ENCODE measurements at places on chromosomes 12 and 14.

GRCh38 chr12:7609495-7609894 is 56.2 kb downstream of the APOBEC1 start:
- peak; percentile 5 for DNase-seq

DNA sequence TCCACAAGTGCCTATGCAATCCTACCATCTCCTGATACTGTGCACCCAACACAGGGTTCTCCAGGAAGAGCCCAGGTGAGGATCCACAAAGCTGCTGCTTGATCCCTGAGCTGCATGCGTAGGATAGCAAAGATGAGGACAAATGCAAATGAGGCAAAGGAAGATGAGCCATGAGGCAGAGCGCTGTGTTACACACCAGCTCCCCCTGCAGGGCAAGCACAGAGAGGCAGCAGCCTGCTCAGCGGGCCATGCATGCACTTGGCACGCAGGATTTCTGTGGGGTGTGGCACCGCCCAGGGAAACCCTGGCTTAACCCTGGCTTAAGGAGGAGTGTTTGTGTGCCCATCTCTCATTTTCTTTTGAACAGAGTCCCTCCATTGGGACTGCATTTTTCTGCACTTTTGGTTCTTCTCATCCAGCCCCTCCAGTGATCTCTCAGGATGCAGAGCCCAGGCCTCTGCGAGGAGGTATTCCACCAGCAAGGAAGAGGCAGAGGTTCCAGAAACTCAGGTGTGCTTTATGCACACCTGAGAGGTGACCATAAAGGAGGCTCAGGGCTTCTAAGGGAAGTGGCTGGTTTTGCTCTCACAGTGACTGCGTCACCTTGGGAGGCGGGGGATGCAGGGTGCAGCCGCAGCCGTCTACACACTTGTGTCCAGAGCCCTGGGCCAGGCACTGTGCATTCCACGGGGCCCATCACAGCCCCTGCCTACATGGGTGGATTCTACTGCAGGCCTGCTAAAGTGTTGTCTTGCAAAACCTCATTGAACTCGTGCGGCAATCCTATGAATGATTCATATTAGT is 973.3 kb upstream of the TMEM132C start:
- peak; percentile 62 for DNase-seq

DNA sequence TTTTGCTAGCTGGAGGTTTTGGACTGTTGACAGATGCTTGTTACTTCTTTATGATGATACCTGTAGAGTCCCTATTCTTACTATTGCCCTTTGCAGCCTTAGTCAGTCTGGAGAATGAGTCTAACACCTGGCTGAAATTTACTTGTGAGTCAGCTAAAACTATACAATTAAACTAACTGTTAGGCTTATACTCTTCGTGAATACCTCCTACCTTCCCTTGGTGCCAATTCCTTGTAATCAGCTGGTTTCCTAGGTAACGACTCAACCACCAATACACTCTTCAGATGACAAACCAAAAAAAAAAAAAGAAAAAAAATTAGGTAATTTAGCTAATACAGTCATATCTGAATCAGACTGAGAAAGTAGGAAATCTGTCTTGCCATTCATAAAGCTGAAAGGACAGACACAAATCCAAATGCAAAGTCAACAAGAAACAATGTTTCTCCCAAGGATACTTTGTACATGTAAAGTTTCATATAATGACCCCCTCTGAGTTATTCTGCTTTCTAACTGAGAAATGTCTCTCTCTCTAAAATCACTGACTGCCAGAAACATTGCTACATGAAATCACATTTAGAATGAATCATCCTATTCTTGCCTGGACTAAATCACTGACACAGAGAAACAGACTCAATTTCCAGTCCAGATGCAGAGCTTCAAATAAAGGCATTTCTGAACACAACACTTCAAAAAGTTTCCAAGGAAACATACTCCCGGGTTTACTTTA is 56.5 kb upstream of the CDKL1 start:
- DNase-seq: peak; percentile 80

- DNase-seq: peak; percentile 42
Observed at GRCh38 chr12:130832561-130833209, 6.4 kb downstream of the STX2 start.

DNA sequence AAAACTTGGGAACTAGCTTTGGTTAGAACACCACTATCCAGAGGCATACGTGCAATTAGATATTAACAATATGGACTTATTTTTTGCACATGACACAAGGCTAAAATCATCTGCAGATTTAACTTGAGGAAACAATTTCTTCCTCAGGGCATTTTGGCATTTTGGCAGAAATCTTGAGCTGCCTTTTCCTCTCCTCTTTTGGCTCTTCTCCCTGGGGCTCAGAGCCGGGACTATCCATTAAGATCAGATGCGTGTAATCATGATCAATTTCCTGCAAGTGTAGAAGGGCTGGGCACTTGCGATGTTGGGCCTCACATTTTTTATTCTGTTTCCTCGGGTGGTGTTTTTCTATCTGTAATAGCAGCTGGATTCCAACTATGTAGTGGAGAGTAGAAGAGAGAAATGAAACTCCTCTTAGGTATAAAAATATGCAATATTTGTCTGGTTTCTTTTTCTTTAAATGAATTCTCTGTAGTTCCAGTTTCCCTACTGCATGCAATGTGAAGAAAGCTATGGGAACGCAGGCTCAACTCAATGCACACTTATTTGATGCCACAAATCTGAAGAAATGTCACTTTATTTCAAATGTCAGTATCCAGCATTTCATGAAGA is 1010.8 kb downstream of the FLRT2 start:
- DNase-seq: no peak

DNA sequence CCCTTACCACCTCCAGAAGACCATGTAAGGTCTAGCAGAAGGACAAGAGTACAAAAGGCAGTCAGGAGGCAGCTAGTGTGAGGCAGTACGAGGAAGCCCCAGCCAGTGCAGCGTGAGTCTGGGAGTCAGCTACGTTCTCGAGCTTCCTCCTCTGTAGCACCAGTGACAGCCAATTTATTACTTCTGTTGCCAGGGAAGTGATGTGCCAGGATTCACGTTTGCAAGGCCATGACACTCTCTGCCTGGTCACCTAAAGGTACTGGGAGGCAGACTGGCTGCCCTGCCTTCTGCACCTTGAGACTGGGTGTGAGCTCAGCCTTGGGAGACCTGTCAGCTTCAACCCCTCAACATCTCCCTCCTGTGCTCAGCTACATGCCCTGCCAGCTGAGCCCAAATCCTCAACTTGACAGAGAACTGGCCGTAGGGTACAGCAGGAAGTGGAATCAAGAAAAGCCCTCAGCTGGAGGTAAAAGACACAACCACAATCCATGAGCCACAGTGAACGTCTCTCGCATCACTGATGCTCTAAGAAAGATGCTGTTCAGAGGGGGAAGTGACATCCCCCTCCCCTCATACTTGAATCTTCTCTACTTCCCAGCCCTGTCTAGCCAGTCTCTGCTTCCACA is 182.5 kb upstream of the RGS6 start:
- DNase-seq: no peak

DNA sequence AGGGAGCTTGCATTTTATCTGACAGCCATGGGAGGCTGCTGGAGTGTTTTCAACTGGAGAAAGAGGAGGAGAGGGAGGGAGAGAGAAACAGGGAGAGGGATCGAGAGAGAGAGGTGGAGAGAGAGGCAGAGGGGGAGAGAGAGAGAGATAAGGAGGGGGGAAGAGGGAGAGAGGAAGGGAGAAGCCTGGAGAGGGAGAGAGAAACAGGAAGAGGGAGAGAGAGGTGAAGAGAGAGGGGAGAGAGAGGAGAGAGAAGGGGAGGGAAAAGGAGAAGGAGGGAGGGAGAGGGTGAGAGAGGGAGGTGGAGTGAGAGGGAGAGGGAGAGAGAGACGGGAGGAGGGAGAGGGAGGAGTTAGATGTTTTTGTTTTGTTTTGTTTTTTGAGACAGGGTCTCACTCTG is 45.6 kb downstream of the DNAH10 start:
- peak; percentile 25 for DNase-seq

- DNase-seq: no peak
Observed at GRCh38 chr12:66329941-66330340, 27.6 kb downstream of the HELB start.

DNA sequence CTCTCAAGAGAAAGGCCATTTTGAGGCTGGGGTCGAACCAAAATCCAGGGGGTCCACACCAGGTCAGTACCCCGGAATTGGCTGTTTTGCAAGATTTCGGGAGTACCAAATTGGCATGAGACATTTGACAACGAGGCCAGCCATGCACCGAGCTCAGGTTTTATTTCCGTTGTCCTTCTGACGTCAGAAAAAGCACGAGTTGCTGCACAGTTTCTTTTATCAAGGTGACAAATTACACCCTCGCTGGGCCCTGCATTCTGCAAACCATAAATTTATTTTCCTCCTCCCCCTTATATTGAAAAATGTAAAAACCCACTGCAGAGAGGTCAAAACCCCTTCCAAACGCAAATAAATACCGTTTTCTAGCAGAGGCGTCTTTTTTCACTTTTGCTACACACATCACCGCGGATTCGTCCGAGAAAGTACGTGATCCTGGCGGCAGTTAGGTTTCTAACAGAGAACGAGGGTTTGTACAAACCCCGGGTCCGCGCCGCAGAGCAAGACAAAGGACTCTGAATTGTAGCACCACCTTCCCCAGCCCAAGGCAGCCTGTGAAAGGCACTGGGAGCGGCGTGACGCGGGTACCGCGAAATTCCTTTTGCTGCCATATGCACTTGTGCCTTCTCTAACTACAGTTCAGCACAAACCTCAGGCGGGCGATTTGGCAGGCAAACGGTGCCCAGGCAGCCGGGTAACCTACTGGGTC is 1.8 kb downstream of the SLC38A1 start:
- DNase-seq: peak; percentile 63

- no peak for DNase-seq
Observed at GRCh38 chr14:39912192-39913100, 480.2 kb upstream of the FBXO33 start.

DNA sequence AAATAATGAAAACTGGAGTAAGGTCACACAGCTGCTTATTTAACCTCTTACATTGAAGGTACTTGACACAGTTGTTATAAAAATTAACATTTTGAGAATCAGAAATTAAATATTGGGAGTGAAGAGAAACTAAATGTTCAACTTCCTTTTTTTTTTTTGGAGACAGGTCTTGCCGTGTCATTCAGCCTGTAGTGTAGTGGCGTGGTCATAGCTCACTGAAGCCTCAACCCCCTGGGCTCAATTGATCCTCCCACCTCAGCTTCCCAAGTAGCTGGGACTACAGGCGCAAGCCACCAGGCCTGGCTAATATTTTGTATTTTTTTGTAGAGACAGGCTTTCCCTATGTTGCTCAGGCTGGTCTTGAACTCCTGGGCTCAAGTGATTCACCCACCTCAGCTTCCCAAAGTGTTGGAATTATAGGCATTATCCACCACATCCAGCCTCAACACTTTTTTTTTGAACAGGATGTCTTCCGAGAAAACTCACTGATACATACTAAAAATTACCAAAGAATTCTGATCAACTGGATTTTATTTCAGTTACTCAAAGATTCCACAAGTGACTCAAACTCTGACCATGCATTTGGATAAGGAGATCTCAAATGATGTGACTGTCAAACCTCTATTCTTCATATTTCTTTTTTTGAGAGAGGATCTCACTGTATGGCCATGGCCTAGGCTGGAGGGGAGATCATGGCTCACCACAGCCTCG is 35.4 kb downstream of the SGPP1 start:
- DNase-seq: peak; percentile 9

- DNase-seq: no peak
Observed at GRCh38 chr12:11513288-11513687, 117.9 kb upstream of the PRB2 start.

Data from fibroblast of skin of abdomen (primary cell).